Dermis microvascular lymphatic vessel endothelial cell (primary cell): ENCODE measurements at places on chromosomes 11 and 22. TPM values are rescaled to one million over a fixed set of nuclear protein-coding genes. Genes with fewer than 3 reads are reported as not detected.

- DNase-seq, result no peak
These were observed 27.9 kb downstream of the GUCY1A2 start for GRCh38 chr11:106990331-106990730.

DNA sequence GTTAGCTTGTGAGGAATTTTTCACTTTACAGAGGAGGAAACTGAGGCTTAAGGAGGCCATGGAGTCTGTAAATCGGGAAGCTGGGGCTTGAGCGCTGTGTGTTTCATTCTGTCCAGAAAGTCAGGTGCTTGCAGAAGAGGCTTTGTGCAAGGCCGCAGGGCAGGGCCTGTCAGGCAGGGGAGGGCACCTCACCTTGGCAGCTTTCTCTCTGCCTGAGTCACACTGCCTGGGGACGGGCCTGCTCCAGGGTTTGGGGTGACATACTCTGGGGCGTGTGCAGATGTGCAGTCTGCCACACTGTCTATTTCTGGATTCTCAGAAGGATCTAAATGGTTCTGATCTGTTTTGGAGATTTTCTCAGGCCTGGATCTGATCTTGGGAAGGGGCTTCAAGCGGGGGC lies 8.4 kb downstream of the INCENP start:
- DNase-seq, result no peak

GRCh38 chr11:108226036-108226435 lies 3.2 kb downstream of the ATM start:
- no peak for DNase-seq

DNA sequence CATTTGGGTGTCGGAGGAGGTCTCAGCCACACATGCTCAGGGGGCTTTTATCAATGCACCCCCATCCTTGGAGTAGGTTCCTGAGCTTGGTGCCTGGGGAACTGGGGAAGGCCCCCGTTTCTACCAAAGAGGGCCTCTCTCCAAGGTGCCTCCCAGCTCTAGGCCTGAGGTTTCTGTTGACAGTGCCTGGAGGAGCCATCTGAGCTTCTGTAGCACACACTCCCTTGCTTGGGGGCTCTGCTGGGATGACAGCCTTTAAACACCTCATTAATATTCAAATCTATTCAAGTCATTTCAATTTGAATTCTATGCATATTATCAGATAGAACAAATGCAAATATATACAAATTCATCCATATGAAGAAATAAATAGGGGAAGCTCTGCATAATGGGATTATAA lies 18.9 kb downstream of the KIRREL3 start:
- no peak for DNase-seq

DNA sequence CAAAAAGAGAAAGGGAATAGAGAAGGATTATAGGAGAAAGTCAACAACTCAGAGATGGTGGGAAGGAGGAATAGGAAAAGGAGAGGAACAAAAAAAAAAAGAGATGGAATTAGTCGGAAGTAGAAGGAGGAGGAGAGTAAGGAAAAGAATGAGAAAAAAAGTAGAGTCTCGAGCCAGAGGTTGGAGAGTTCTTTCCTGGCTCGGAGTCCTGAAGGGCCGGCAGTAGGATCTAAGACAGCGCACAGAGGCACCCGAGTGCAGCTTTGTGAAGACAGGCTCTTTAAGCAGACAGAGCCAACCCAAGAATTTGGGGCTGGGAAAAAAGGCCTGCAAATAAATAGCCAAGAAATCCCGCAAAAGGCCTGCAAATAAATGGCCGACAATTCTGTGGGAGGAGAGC lies 170.4 kb upstream of the CCDC90B start:
- DNase-seq, result no peak

DNA sequence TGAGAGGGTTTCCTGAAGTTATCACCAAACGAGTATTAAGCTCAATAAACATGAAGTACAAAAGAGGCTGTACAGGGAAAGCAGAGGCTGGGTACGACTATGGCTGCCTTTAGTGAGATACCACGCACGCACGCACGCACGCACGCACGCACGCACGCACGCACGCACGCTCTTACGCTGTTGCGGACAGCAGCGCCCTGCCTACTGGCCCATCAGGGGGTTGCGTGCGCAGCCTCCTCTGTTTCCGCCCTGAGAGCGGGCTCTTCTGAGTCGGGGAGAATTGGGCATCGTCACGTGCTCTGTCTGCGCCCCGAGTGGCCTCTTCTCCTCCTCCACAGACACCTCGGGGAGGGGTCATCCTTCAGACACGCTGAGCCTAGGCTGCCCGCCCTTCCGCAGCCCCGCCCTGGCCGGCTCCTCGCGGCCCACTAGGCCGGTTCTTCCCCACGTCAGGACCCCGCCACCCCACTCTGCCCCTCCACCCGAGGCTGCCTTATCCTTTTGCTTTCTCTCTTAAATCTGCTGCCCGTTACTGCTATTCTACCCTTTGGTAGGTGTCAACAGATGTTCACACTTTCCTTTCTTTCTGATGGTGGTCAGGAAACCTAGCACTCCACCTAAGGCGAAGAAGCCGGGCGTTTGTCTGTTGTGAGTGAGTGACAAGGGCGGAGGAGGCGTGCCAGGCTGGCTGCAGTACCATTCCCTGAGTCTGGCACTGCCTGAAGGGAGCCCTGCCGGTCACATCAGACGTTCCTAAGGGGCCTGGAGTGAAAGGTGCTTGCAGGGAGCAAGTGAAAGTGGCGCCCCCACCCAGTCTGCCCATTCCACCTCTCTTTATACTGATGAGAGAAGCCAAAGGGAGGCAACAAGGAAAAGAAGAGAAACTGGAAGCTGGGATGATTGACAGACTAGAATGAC lies 300.4 kb upstream of the B3GAT1 start:
- DNase-seq, result no peak

The NLRP10 gene
- total RNA-seq, result under 0.01 TPM in 1 of 2 replicates, not detected in the other

GRCh38 chr11:57936050-57936418 lies 87.6 kb upstream of the OR9Q1 start:
- DNase-seq, result no peak

DNA sequence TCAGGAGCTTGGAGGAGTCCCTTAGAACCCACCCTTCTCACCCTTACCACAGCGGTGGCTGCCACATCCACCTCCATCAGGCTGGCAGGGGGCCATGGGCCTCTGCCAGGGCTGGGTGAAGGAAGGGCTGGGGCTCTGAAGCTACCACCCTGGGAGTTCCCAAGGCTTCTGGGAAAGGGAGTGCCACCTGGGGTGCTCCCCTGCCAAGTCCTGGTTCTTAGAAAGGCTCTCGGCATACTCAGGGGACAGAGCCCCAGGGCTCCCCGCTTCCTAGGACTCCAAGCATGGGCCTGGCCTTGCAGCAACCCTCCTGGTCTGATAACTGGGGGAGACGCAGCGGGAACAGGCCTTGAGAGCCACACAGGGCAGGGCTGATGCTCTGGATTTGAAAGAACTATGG lies 438 bp upstream of the PLA2G3 start:
- no peak for DNase-seq

- peak; percentile 75 for DNase-seq
These were observed 714 bp downstream of the SDF2L1 start for GRCh38 chr22:21642584-21643448.

GRCh38 chr11:76838678-76839068 lies 22.0 kb upstream of the ACER3 start:
- DNase-seq, result no peak

The C22orf15 gene
- 0.38 and 0.64 TPM in 2 replicates for total RNA-seq

GRCh38 chr11:3129181-3129590 lies 35.9 kb downstream of the OSBPL5 start:
- no peak for DNase-seq

The HBG2 gene
- total RNA-seq, result not detected in 2 replicates

GRCh38 chr11:114019046-114019445 lies 40.5 kb upstream of the ZBTB16 start:
- DNase-seq, result no peak

DNA sequence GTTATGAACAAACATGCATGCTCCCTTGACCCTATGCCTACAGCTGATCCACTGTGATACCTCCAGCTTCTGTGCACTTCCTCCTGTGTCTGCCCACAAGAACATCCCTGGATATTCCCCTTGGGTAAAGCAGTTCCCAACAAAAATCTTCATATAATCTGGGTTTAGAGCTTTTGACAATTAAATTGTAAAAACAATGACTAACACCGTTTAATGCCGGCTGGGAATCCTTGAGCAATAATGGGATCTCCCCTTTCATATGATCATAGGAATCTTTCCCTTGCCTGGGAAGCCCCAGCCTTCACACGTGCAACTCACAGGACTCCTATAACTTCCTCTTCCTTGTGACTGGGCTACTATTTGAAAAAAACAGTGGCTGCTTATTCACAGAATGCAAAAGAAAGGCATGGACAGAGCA lies 6.3 kb upstream of the ZC3H12C start:
- peak; percentile 83 for DNase-seq

GRCh38 chr11:12494699-12495098 lies 117.3 kb downstream of the PARVA start:
- no peak for DNase-seq

DNA sequence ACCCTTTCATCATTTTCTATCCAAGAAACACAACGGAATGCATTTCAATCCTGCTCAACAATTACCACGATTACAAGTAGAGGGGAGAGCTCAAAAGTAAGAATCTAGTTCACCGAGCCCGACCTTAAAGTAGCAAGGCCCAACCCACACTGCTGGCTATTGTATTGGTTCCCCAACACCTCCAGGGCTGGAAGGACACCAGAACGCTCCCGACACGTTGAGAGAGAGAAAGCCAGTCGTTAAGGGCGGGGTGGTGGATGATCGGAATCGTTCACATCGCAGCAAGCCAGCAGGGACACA lies 690 bp downstream of the CKAP5 start:
- no peak for DNase-seq

The C11orf91 gene
- total RNA-seq, result not detected in 2 replicates

DNA sequence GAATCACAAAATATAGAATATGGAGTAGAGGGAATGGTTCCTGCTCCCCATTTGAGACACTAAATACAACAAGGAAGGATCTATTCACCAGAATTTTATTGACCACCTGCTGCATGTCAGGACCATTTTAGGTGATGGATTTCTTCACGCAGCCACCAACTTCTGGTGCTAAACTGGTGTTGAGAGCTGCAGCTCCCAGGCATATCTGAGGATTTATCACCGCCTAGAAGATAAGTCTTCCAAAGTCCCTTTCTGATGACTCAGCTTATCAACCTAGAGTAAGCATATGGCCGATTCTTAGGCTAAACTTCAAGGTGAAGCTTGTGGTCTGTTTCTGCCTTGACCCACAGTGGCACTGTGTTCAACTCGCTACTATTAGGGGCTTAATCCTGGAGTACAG lies 6.7 kb downstream of the DDI1 start:
- no peak for DNase-seq

The SMTNL1 gene
- not detected in 2 replicates for total RNA-seq

DNA sequence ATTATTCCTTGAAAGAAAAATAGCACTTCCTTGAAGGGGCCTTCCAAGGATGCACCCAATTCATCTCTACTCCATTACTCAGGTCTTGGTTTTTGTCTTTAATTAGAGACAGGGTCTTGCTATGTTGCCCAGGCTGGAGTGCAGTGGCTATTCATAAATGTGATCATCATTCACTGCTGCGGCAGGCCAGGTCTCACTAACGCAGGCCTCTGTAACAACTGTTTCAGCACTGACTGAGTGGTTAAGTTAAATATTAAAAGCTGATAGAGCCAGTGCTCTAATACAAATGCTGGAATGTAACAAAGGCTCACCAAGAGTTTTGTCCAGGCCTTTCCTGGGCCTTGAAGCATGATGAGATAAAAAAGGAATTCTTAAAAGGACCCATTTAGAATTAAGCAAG lies 61.4 kb upstream of the GNAZ start:
- no peak for DNase-seq

DNA sequence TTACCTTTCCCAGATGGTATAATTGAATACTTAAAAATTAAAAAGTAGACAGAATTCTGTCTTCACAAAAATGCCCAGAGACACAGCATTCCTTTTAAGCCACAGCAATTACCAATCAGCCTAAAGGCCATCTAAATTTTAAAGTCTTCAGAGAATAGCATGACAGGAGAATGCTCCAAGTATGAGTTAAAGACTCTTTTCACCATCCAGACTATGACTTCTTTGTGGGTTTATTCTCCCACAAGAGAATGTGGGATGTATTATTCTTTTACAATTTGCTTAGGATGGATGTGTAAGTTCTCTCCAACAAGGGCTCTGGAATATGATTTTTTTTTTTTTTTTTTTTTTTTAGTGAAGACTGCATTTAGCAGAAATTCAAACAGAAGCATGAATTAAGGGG lies 249.9 kb downstream of the TTC28 start:
- DNase-seq, result no peak
